EL (cell line): ENCODE measurements at places on chromosomes 12 and 14.
A peak's percentile ranks its signal among the peaks of the same experiment; 100 is the strongest.

DNA sequence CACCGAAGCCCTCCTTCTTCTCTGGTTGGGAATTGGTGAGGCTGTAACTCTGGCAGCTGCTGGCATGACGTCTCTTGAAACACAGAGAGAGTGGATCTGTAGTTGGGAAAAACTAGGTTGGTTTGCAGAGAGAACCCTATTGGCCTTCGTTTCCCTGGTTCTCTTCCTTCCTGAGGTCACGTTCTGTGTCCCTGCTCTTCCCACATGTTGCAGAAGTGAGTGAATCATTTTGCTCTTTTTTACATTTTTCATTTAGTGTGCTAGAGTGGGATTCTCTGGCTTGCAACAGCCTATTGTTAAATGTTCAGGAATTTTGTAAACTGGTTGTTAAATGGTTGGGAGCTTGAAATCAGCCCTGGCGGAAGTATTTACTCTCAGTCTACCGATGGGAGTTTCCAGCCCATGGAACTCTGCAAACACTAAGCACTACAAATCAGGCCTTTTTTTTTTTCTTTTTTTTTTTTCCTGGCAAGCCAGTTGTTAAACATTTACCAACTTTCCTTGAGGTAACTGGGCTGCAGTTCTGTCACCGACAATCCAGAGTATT lies 26.8 kb upstream of the CKAP4 start:
- DNase-seq, result no peak

DNA sequence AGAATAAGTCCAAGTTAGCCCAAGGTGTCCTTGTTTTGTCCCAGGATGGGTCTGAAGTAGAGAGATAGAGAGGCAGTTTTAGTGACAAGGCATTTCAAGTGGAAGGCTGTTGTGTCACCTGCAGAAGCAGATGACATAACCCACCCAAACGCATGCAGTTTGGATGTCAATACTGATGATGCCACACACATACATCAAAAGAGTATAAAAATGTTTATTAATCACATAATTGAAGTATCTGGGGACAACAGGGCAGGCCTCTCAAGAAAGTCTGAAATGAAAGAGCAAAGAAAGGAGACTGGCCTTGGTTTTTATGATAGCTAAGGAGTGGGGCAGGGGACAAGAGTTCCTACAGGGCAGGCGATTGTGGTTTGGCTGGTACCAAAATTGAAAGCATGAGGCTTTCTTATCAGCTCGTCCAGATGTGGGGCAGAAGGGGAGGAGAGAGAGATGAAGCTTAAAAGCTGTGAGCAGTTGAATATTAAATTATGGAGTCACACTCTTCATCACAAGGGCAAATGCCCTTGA lies 78.4 kb upstream of the TSPAN8 start:
- no peak for DNase-seq

DNA sequence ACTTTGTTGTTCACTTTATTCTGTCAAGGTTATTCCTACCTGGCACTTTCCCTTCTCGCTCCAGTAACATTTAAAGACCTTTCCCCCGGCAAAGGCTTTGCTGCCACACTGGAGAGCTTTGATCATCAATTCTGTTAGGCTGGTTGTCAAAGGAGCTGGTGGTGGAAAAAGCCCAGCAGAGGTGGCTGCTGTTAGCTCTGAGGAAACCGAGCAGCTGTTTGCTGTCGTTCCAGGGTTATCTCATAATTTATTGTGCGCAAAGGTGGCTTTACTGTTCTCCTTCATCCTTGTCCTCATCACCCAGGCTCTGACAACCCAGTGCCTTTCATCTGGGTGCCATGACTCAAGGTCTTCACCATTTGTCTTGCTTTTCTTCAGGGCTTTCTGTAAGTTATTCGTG lies 38.2 kb upstream of the CRADD start:
- DNase-seq, result no peak

DNA sequence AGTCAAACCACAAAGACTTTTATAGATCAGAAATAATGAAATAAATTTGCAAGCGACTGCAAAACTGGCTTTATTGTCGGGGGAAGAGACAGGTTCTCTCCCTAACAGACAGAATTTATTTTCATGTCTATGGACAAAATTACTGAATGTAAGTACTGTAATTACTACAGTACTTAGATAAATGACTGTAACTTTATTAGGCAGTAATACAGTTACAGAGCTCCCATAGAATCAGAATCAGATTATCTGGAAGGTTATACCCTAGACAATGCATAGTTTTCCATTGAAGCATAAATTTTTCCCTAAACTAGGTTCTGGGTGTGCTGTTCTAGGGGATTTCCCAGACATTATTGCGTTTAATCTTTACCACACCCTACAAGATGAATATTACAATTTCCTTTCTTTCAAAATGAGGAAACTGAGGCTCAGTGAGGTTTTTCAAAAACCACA lies 114.2 kb downstream of the C12orf75 start:
- peak; percentile 49 for DNase-seq

GRCh38 chr12:93824514-93825500 lies 147.6 kb downstream of the CRADD start:
- peak; percentile 73 for DNase-seq
